Activated gamma-delta T cell treated with Interleukin-2 at 50 U/mL for 16 hours (primary cell): ENCODE measurements at places on chromosomes 5 and 9.

GRCh38 chr9:28747351-28747985 is 1174.2 kb upstream of the C9orf72 start:
- DNase-seq: no peak

GRCh38 chr5:178341091-178341850 is 108.7 kb upstream of the PHYKPL start:
- no peak for DNase-seq

- no peak for DNase-seq
These were observed 206.3 kb downstream of the BNC2 start for GRCh38 chr9:16664211-16664610.

- no peak for DNase-seq
These were observed 1.1 kb upstream of the NDST1 start for GRCh38 chr5:150506571-150507473.

- DNase-seq: no peak
These were observed 61.9 kb downstream of the EXOSC2 start for GRCh38 chr9:130755377-130756007.

- DNase-seq: no peak
These were observed 159.4 kb upstream of the FER start for GRCh38 chr5:108588323-108588722.

DNA sequence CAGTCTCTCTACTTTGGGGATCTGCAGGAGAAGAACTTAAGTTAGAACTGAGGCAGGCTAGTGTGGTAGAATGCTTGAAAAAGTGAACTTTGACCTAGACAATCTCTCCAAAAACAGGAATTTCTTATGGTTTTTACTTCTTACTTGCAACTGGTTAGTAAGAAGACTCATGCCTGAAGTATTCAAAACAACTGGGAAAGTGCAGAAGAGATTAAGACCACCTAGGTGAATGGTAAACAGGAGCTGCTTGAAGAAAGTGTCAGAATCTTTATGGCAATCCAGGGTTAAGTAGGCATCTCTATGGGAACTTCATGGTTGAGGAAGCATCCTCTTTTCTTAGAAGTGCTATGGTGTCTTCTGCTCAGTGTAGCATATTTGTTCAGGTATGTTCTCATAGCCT is 428.6 kb upstream of the TLE4 start:
- DNase-seq: no peak

DNA sequence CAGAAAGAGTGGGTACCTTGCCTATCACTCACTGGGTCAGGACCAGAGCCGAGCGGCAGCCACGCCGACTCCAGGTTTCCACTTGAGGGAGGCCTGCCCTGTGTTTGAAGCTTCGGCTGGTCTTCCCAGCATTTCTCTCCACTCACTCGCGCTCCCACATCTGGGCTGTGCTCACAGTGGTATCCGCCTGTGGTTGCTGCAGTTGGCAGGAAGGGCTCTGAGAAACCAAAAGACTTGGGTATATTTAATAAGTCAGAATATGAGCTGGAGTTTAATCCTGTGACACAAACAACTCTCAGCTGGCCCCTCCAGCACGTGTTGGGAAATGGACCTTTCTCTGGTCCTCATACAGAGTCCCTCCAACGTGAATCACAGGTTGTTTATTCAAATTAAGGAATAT is 70.9 kb downstream of the SPRY4 start:
- DNase-seq: no peak

GRCh38 chr5:136311999-136312398 is 53.3 kb downstream of the TRPC7 start:
- no peak for DNase-seq
